Right atrium auricular region (tissue), 2 donors: ENCODE measurements at places on chromosomes 1 and 21. TPM values are rescaled to one million over a fixed set of nuclear protein-coding genes. Genes with fewer than 3 reads are reported as not detected.

C8B gene
- not detected for total RNA-seq

PBXIP1 gene
- total RNA-seq, result 101 TPM

TCHHL1 gene
- not detected for total RNA-seq

ARHGEF16 gene
- 1.5 TPM for total RNA-seq

SDC3 gene
- 15.9 TPM for total RNA-seq

ETNK2 gene
- total RNA-seq, result 17.5 TPM

FAM229A gene
- 7.5 TPM for total RNA-seq

LAMTOR2 gene
- total RNA-seq, result 46.1 TPM

REG4 gene
- total RNA-seq, result not detected

GJA8 gene
- not detected for total RNA-seq

CAPN9 gene
- not detected for total RNA-seq

DYNLT5 gene
- total RNA-seq, result 0.85 TPM

UQCRHL gene
- total RNA-seq, result 1.6 TPM

LEMD1 gene
- total RNA-seq, result not detected

DNA sequence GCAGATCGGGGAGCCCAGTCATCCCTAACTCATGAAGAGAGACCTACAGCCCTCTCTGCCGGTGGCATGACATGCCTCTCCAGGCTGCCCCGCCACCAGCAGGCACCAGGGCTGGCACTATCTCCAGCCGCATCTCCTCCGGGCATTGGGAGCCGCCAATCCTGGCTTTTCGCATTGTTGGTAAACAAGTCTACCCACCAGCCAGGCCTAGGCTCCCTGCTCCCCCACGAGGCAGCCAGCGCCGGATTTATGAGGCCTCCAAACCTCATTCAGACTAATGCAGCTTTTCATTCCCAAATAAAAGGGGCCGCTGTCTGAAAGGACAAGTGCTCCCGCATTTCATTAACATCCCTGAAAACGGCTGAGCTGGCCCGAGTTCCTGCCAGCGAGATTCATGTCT, 3.4 kb upstream of the GRIK3 start:
- no peak overlapping the region for H3K4me3 ChIP-seq
- H3K4me1 ChIP-seq, result peaks cover 30% of the 10 kb centered on the region
- H3K36me3 ChIP-seq, result no peaks in the 10 kb centered on the region
- DNase-seq, result no peak
- H3K27me3 ChIP-seq, result peaks cover 13% of the 10 kb centered on the region
- no peak overlapping the region for H3K27ac ChIP-seq

DNA sequence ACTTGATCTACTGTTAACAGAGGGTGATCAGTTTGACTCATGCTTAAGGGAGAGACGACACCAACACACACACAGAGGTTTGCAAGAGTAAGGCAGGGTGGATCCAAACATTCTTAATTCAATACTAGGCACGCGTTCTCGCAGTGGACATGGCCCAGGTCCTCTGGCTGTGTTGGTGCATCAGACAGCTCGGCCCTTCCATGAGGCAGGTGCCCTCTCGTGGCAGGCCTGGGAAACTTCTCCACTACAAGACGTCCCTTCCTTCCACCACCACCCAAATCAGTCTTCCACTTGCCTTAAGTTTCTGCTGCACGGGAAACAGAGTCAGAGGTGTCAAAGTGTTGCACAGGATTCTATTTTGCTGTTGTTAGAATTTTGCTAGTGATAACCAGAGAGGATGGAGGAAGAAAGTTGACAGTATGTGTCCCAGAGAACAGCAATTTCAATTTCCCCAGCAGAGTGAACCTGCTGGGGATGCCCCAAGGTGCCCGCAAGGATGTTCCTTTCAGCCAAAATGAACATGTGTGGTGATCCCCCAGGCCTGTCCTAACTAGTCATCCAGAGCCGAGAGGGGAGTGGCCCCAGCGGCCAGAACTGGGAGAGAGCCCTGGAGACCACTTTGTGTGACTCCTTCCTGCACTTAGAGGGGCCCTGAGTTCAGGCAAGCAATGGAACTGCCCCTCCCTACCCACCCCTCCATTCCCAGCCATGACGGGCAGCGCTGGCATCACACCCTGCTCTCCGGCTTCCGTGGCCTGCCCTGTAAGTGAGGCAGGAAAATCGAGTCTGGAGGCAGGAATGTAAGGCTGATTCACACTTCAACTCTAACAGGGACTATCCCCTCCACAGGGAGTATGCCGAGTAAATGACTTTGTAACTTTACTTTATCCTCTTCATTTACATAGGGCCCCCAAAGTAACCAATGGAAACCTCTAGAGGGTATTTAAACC, 34.8 kb downstream of the MX1 start:
- no peaks in the 10 kb centered on the region for H3K4me1 ChIP-seq
- H3K27ac ChIP-seq, result no peak overlapping the region
- no peaks in the 10 kb centered on the region for H3K36me3 ChIP-seq

DNA sequence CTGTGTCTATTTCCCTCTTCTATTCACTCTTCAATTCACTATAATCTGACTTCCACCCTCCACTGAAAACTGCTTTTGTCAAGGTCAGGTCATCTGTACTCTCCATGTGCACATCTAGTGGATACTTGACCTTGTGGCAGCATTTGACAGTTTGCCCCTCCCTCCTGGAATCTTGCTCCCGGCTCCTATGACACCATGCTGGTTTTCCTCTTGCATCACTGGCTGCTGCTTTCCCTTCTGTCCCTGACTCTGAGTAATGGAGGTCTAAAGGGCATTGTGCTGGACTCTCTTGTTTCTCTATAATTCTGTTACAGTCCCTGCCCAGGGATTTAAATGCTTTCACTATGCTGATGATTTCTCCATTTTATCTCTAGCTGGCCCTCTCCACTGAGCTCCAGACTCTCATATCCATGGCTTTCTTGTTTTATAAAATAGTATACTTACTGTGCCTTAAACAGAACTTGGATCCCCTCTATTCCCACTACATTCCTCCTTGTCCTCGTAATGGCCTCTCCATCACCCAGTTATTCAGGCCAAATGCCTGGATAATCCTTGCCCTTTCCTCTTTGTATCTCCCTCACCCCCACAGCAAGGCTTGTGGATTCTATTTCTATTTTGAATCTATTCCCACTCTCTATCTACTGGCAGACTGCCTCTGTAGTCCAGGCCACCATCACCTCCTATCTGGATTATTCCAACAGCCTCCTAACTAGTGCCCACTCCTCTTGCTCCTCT, 36.8 kb upstream of the PODN start:
- peak overlapping the region; percentile 81 for H3K27ac ChIP-seq
- H3K4me1 ChIP-seq, result no peaks in the 10 kb centered on the region
- H3K27me3 ChIP-seq, result no peaks in the 10 kb centered on the region
- DNase-seq, result peak; percentile 82

- H3K27me3 ChIP-seq, result no peaks in the 10 kb centered on the region
- DNase-seq, result no peak
- peak overlapping the region; percentile 33 for H3K27ac ChIP-seq
Observed at GRCh38 chr1:166974647-166975345, 544 bp downstream of the ILDR2 start.

GRCh38 chr1:172293429-172293828, 127.1 kb upstream of the C1orf105 start:
- no peaks in the 10 kb centered on the region for H3K27me3 ChIP-seq
- DNase-seq, result no peak
- H3K4me1 ChIP-seq, result peaks cover 3% of the 10 kb centered on the region
- no peaks in the 10 kb centered on the region for H3K36me3 ChIP-seq
- no peak overlapping the region for H3K27ac ChIP-seq

- H3K4me1 ChIP-seq, result no peaks in the 10 kb centered on the region
- H3K27ac ChIP-seq, result no peak overlapping the region
- H3K4me3 ChIP-seq, result no peak overlapping the region
- no peaks in the 10 kb centered on the region for H3K27me3 ChIP-seq
- no peaks in the 10 kb centered on the region for H3K36me3 ChIP-seq
- DNase-seq, result no peak
Observed at GRCh38 chr1:11524465-11525150, 45.7 kb downstream of the DISP3 start.

DNA sequence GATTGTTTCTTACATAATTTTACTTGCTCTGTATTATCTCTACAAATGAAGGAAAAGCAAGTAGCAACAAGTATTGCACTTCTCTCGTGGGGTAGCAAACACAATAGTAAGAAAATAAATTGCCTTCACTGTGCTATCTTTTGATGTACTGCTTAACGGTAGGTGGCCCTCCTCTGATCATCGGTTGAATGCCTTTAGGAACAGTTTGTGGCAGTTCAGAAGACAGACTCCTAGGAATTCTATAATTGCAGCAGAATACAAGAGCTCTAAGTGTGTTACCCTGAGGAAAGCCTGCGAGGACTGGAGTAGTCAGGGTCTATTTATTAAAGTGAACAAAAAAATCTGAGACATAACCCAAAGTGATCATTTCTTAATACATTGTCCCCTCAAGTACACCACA, 1135.9 kb downstream of the KCNT2 start:
- H3K27ac ChIP-seq, result no peak overlapping the region
- no peaks in the 10 kb centered on the region for H3K4me1 ChIP-seq
- no peak for DNase-seq
- no peaks in the 10 kb centered on the region for H3K36me3 ChIP-seq
- H3K4me3 ChIP-seq, result no peak overlapping the region

DNA sequence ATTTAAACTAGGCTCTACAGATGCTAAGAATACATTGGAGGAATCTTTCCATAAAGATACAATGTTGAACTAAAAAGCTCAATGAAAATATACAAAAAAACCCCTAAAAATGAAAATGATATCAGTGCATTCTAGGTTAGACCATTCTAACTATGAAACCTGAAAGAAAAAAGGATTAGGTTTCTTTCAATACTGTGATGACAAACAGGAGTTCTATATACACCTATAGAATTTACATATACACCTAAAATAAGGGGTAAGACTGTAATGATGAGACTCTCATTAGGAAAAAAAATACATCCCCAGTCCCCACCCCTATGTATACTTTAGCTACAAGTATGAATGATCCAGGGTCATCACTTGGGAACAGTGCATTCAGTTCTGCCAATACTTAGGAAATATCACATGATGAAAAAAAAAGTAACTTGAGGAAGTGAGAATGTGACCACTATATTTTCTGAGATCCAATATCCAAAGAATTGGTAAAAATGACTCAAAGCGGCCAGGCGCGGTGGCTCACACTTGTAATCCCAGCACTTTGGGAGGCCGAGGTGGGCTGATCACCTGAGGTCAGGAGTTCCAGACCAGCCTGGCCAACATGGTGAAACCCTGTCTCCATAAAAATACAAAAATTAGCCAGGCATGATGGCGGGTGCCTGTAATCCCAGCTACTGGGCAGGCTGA, 26.3 kb downstream of the SELENOF start:
- no peak overlapping the region for H3K27ac ChIP-seq
- H3K4me1 ChIP-seq, result no peaks in the 10 kb centered on the region
- no peak for DNase-seq
- H3K36me3 ChIP-seq, result no peaks in the 10 kb centered on the region
- no peak overlapping the region for H3K4me3 ChIP-seq
- no peaks in the 10 kb centered on the region for H3K27me3 ChIP-seq

DNA sequence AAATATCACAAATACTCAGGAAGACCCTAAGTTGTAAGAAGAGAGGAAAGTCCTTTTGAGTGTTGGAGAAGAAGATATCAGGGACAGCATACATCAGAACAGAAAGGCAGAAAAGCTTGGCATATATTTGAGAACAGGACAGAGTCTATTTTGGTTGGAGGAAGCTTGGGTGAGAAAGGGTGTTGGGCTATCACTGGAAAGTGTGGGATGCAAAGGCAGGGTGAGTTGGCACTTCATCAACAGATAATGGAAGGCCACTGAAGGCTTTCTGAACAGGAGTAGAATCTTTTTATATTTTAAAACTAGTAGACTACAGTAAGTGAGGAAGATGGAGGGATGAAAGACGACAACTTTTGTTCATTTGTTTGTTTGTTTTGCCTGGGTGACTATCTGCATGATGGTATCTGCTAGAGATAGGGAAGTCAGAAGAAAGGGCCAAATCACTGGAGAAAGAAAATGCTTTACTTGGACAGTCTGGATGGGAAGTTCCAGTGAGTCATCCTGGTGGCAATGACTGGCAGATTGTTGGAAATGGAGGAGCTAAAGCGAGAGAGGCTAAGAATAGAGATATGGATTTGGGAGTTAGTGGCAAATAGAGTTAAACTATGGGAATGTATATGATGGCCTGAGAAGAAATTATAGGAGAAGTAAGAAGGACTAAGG, 33.7 kb upstream of the KCNA2 start:
- H3K27ac ChIP-seq, result peak overlapping the region; percentile 24
- H3K4me1 ChIP-seq, result no peaks in the 10 kb centered on the region
- H3K4me3 ChIP-seq, result no peak overlapping the region
- no peaks in the 10 kb centered on the region for H3K36me3 ChIP-seq

DNA sequence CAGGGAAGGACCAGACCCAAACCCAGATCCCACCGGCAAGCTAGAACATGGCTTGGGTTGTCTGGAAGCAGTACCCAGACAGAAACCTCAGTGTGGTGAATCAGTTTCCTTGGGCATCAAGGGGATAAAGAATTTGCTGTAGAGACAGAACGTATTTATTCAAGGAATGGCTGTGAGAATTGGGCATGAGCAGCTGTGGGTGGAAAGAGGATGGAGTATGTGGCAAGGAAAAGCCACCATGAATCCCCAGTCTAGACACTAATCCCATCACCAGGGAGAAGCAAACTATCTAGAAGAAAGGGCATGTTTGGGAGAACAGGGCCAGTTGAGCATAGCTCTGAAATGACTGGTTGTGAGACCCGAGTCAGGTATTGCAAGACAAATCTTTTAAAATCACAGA, 109.2 kb downstream of the TOMM20 start:
- H3K36me3 ChIP-seq, result no peaks in the 10 kb centered on the region
- H3K4me1 ChIP-seq, result peaks cover 9% of the 10 kb centered on the region
- no peak overlapping the region for H3K27ac ChIP-seq
- no peak for DNase-seq

DNA sequence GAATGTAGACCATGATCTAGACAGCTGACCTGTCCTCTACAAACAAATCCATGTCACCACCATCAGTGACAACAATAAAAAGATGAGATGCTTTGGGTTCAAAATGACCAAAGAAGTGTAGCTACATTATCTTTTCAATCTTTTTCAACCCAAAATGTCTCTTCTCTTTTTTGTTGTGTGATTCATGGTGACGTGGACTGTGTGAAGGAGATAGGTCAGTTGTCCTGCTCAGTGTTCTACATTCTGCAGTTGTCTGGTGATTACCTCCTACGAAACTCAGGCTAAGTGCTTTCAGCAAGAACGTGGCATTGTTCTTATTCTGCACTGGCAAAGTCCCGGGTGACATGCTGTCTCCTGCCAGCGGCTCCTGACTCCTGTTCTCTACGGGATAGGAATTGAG, 73.1 kb downstream of the PRKAB2 start:
- no peak for DNase-seq
- no peaks in the 10 kb centered on the region for H3K4me1 ChIP-seq
- no peaks in the 10 kb centered on the region for H3K36me3 ChIP-seq

GRCh38 chr1:94884106-94884505, 42.8 kb downstream of the CNN3 start:
- H3K27ac ChIP-seq, result no peak overlapping the region
- H3K27me3 ChIP-seq, result no peaks in the 10 kb centered on the region
- H3K36me3 ChIP-seq, result no peaks in the 10 kb centered on the region
- no peak overlapping the region for H3K4me3 ChIP-seq

GRCh38 chr1:175576865-175577264, 166.5 kb downstream of the TNR start:
- DNase-seq, result no peak
- H3K27me3 ChIP-seq, result no peaks in the 10 kb centered on the region
- no peaks in the 10 kb centered on the region for H3K4me1 ChIP-seq
- H3K4me3 ChIP-seq, result no peak overlapping the region
- H3K27ac ChIP-seq, result no peak overlapping the region

GRCh38 chr21:42460391-42461184, 35.4 kb downstream of the RSPH1 start:
- H3K27ac ChIP-seq, result no peak overlapping the region
- H3K4me1 ChIP-seq, result no peaks in the 10 kb centered on the region
- H3K36me3 ChIP-seq, result no peaks in the 10 kb centered on the region
- no peak for DNase-seq

- no peak overlapping the region for H3K4me3 ChIP-seq
- H3K27me3 ChIP-seq, result no peaks in the 10 kb centered on the region
- DNase-seq, result no peak
- H3K27ac ChIP-seq, result no peak overlapping the region
- H3K4me1 ChIP-seq, result no peaks in the 10 kb centered on the region
- H3K36me3 ChIP-seq, result no peaks in the 10 kb centered on the region
Observed at GRCh38 chr1:41658431-41659158, 174.1 kb upstream of the EDN2 start.
